IPS-NIHi11 (cell line): ENCODE measurements at places on chromosomes 7 and 10.

DNA sequence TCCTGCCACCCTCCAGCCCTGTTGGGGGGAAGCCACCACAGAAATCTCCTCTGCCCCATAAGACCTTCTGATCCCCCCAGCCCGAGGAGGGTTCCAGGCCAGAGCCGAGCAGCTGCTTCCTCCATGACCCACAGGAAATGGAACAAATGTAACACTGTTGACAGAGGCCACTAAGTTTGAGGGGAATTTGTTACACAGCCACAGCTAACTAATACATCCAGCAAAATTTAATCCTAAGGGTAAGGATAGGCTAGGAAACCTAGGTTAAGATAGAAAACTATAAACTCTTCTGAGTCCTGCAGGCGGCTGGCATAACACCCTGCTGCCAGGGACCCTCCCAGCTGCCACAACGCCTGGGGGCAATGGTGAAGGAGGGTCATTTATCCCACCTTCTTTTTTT is 66.8 kb upstream of the PDGFA start:
- DNase-seq, result no peak

DNA sequence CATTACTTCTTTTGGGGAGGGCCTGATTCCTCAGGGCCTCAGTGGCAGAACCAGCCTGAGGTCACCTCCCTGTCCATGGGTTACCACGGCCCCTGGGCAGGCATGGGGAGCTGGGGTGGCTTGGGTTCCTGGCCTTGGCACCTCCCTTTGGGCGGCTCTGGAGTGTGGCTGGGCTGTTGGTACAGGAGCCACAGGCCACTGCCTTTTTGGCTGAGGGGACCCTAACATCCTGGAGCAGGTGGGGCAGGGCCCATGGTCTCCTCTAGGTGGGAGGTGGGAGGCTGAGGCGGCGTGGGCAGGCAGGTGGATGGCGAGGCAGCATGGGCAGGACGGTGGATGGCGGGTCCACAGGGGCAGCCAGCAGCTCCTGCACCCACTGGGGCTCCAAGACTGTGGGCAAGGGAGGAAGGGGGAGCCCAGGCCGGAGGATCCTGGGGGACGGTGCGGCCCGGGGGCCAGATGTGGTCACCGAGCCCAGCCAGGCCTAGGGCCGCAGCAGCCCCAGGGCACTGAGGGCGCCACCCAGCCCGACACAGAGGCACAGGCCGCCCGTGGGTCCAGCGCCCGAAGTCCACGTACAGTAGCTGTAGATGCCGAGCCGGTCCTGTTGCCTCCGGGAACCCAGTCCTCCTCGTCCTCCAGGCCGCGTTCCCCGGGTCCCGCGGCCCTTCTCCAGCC is 2.4 kb upstream of the SYCE1 start:
- no peak for DNase-seq

DNA sequence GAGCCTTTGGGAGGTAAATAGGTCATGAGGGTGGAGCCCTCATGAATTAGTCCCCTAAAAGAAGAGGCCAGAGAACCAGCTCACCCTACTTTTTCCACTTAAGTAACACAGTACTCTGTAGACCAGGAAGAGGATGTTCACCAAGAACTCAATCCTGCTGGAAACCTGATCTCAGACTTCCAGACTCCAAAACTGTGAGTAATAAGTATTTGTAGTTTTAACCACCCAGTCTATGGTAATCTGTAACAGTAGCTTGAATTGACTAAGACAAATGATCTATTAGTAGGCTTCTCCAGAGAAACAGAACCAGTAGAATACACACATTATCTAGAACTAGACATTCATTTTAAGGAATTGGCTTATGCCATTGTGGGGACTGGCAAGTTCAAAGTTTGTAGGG is 51.5 kb downstream of the ANKMY2 start:
- DNase-seq, result no peak

GRCh38 chr7:2190531-2190930 is 42.2 kb downstream of the MAD1L1 start:
- DNase-seq, result peak; percentile 5

DNA sequence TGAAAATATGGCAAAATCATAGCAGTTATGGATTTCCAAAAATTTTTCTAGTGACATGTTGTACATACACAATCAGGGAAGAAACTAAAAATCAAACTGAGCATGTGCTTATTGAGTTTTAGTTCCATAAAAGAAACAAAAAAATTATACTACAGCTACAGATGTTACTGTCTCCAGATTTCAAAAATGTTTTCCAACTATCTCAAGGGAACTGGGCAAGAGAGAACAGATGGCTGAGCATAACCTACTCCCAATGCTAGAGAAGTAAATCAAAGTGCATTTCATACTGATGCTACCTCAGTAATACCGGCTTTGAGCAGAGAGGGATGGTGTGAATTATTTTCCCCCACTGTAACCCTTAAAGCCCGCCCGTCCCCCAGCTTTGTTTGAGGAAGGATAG is 40.7 kb upstream of the KMT2C start:
- DNase-seq, result no peak
